Stimulated activated CD4-positive, alpha-beta T cell treated with anti-CD3 and anti-CD28 coated beads, TNF-alpha, amount 100 ng/mL, for 24 hours (primary cell): ENCODE measurements at places on chromosomes 11 and 22.

DNA sequence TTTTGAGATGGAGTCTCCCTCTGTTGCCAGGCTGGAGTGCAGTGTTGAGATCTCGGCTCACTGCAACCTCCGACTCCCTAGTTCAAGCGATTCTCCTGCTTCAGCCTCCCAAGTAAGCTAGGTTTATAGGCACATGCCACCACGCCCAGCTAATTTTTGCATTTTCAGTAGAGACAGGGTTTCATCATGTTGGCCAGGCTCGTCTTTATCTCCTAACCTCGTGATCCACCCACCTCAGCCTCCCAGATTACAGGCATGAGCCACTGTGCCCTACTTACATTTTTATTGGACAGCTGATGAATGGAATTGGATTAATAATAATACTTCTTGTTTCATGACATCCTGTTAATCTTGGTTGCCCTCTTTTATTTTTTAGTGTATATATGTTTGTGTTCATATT lies 3.0 kb upstream of the MRGPRD start:
- no peak for DNase-seq

GRCh38 chr11:17473071-17473744 lies 3.4 kb downstream of the ABCC8 start:
- no peak for DNase-seq

DNA sequence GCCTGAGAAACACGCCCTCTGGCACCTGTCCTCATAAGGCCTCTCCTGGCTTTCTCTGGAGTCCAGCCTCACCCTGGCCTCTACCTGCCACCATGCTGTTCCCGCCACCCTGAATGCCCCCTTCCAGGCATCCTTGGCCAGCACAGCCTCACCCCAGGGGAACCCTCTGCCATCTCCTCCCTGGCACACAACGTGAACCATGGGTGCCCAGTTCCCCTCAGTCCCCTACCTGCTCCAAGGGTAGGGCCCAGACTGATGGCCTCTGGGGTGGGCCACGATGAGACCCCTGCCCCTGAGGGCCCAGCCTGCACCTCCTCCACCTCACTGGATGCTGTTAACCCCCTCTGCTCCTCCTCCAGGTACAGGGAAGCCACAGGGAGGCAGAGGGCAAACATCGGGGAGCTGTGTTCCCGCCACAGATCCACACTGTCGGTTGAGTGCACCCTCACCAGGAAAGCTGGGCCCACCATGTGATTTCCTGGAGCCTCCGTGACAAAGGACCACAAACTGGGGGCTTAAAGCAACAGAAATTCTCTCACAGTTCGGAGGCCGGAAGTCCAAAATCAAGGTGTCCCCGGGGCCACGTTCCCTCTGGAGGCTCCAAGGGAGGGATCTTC lies 169.6 kb downstream of the BRD1 start:
- DNase-seq, result no peak

DNA sequence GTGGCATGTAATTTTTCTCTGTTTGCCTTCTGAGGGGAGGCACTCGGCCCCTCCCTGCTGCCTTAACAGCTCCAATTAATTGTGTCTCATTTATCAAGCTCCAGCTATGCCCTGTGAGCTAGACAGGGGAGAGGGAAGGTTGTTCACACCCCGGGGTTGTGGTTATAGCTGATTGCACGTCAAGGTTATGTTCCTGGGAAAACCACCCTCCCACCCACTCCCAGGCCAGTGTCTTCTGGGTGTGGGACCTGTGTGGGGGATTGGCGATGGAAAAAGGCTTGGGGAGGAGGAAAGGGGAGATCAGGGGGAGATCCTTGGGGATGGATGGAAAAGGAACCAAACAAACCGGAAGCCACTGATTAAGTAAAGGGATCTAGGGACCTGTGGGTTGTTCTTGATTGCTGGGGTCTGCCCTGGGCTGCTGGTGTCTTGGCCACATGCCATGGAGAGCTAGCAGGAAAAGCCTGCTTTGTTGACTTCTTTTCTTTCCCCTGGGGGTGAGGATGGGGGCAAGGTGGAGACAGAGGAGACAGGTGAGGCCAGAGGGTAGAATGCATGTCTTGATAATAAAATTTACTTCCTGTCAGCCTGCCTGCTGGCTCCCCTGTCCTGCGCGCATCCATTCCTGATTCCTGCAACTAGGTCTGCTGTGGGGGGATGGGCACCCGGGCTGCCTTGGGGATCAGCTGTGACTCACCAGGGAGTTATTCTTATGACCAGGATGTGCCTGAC lies 13.5 kb upstream of the SORL1-AS1 start:
- no peak for DNase-seq

DNA sequence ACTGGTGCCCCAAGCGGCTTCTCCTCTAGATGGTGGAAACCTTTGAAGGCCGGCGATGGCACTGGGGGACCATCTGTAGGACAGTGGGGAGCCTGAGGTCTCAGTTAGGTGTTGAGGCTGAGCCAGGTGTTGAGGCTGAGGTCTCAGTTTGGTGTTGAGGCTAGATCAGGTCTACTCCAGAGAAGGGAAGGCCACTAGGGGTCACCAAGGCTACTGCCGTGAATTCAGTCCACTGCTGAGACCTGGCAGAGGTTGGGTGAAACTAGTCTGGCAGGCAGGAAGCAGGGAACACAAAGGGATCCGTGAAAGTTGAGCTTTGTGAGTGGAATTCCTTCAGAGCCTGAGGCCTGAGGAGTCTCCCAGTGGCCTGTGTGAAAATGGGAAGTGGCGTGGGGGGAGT lies 123.8 kb upstream of the FGF3 start:
- no peak for DNase-seq

- DNase-seq, result no peak
Observed at GRCh38 chr11:350723-351255, 18.5 kb upstream of the B4GALNT4 start.

DNA sequence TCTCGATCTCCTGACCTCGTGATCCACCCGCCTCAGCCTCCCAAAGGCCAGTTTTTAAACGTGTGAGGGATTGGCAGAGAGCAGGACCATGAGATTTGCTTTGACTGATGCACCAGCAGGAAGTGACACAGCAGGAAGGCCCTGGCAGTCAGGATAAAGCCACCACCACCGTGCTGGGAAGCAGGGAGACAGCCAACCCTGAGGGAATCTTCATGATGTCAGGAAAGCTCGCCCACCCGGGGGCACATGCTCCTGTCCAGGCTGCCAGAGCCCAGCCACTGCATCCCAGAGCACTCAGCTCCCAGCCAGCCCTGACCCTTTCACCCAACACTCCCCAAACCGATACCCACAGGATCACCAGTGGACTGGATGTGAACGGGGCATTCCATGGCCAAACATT lies 6.1 kb downstream of the TUBGCP6 start:
- no peak for DNase-seq

- DNase-seq, result no peak
Observed at GRCh38 chr11:65114538-65115171, 2.8 kb downstream of the ZNHIT2 start.

DNA sequence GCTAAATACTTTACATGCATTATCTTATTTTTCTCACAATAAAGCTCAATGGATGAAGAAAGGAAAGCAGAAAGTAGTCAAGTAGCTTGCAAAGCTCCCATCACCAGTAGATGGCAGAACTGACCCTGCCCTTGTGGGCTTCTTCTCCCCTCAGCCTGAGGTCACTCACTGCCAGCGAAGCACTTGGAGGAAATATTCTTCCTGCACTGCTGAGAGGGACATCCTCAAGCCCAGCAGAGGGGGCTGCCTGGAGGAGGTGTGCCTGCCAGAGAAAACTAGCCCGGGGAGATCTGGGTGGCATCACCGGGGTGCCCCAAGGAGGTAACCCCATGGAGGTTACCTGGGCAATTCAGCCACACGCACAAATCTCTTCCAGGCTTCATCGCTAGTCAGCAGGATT lies 6.6 kb downstream of the APOL4 start:
- DNase-seq, result peak; percentile 34

- DNase-seq, result no peak
Observed at GRCh38 chr22:48594757-48595510, 1232.7 kb downstream of the BRD1 start.

DNA sequence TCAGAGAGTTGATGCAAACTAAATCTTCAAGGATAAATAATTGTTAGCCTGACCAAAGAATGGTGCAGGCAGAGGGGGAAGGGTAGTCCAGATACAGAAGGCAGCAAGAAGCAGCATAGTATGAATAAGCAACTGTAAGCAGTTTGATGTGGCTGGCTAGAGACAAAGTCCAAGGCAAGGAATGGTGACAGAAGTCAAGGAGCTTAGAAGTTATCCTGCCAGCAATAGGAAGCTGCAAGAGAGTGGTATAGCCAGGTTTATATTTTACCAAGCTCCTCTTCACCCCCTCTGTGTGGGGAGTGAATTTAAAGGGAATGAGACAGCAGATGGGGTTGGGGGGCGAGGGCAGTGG lies 14.7 kb downstream of the TRIM3 start:
- DNase-seq, result no peak

GRCh38 chr11:17026487-17027082 lies 12.4 kb upstream of the PLEKHA7 start:
- DNase-seq, result no peak

- no peak for DNase-seq
Observed at GRCh38 chr11:64316672-64317324, 561 bp downstream of the TRMT112 start.

DNA sequence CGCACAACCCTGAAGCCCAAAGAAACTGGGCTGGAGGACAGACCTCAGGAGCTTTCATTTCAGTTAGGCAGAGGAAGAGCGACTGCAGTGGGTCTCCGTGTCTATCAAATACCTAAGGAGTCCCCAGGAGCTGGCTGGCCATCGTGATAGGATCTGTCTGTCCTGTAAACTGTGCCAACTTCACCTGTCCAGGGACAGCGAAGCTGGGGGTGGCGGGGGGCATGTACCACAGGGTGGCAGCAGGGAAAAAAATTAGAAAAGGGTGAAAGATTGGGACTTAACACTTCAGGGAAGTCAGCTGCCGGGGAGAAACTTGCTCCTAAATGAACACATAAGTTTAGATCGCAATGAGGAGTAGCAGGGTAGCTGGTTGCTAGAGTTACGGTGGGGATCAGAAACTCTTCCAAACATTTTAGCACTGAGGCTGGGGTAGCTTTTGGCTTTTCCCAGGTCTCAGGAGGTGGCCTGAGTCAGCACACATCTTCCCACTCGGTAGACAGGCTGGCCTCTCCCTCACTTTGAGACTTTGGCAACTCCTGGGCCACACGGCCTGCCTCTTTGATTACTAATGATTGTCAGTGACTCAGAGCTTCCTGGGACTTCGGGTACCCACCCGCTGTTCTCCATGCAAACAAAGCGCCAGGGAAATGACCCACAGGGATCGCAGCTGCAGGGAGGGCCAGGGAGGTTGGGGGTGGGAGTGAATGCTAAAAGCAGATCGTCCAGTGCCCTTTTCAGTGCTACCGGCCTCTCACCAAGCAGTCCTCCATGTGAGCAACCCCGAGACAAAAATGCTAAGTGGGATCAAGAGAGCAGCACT lies 2.9 kb upstream of the MTFP1 start:
- DNase-seq, result no peak

DNA sequence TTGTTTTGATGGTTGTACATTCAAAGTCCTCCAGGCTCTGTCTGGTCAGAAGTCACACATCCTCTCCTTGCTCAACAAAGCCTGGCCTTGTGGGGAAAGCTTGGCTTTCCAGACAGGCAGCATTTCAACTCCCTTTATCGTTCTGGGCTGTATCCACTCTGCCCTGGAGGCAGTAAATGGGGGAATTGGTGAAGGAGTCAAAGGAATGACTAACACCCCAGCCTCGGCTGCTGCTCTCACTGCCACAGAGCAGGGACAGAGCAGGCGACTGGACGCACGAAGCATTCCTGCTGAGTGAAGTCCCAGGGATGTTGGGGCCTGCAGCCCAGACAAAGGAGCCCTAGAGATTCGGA lies 52.8 kb downstream of the WNT11 start:
- no peak for DNase-seq

GRCh38 chr11:18145025-18145424 lies 12.7 kb downstream of the MRGPRX3 start:
- DNase-seq, result no peak

DNA sequence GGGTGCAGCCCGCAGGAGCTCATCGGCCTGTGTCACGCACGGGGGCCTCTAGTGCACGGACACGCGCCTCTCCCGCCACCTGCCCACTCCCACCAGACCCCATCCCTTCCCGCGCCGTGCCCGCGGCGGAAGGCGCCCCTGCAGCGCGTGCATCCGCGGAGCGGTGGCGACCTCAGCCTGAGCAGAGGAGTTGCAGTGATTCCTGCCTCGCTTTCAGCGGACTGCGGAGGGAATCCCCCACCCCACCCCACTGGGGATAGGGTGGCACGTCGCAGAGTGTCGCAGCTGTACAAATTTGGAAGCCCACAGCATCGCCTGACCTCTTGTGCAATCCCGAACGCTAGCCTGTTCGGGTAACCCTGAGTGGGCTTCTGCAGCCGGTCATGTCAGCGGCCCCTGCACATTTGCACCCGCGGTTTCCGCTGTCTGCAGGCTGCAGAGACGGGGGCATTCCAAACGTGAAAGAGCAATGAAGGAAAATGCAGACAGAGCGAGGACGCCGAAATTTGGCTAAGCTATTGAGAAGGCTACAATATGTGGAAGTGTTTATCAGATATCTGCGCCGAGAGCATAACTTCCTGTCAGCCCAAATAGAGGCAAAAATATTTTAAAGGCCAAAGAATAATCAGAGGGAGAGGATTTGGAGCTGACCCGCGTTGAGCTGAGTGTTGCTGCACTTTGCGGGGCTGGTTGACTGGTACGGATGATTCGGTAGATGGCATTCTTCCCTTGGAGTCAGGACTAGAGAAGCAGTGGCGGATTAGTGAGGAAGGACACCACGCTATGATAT lies 617 bp upstream of the ARHGAP20 start:
- DNase-seq, result no peak

GRCh38 chr22:29679316-29679715 lies 40.5 kb upstream of the CABP7 start:
- no peak for DNase-seq

- DNase-seq, result no peak
Observed at GRCh38 chr11:110886288-110886970, 174.2 kb upstream of the ARHGAP20 start.

DNA sequence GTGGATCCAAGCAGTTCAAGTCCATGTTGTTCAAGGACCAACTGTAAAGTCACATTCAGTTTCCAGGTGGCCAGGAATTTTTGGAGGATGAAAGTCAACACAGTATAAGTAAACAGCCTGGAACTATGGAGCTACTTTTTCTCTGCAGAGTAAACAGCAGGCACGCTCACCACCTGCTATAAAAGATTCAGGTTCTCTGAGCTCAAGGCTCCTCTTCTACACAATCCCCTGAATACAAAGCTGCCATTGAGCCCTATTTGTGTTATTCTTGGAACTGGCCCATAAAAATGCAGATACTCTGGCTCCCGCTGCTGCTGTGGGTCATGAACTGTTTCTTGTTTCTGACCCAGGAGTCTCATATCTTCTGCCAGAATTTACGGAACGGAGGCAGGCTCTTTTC lies 56.9 kb upstream of the PRR5 start:
- no peak for DNase-seq

- no peak for DNase-seq
Observed at GRCh38 chr11:93519179-93519578, 24.0 kb downstream of the SMCO4 start.

DNA sequence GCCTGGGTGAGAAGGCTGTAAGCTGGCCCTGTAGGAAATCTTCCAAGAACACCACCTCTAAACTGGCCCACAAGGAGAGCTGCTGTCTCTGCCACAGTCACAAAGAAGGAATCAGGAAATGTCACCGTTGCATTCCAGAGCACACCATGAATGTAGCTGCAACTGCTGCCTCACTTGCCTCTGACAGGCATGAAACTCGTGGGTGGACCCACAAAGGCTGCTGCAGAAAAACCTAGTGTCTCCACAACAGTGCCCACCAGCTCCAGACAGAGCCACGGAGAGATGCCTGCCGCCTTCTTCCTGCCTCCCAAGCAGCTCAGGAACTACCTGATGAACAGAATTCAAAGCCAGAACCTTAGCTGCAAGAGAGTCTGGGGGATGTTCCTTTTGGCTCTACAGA lies 10.5 kb downstream of the DNAJB13 start:
- no peak for DNase-seq
